ENCODE measurements at places on chromosomes 6 and 20.

GRCh38 chr6:16434885-16435284, 196.5 kb downstream of the GMPR start:
- DNase-seq, result no peak

- no peak for DNase-seq
Observed at GRCh38 chr6:123323452-123324329, 313.1 kb downstream of the TRDN start.

- DNase-seq, result no peak
Observed at GRCh38 chr6:71481011-71481410, 192.4 kb downstream of the OGFRL1 start.

DNA sequence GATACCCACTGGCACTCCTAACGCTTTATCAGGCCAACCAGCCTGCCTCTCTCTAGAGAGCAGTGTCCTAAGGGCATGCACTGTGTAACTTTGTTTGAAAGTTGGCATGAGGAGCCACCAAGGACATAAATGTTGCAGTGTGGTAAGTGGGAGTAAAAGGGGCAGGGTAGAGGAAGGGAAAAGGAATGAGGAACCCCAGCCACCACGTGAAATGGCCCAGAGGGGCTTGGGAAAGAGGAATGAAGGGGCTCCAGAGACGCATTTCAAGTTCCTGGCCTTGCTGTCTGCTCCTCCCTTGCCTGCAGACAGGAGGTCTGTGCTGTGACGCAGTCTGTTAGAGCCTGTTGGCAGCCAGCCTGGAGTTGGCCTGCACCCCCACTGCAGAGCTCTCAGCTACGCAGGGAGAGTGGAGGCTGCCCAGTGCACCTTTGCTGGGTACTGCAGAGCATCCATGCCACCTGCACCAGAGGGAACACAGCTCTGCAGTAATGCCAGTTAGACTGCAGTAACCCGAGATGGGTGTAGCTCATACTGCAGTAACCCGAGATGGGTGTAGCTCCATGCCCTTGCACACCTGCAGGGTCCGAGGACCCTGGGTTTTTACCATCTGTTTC, 86.8 kb upstream of the SNAP25 start:
- no peak for DNase-seq

GRCh38 chr6:164827537-164827936, 481.9 kb downstream of the C6orf118 start:
- no peak for DNase-seq
